ENCODE measurements at places on chromosomes 16 and 17. TPM values are rescaled to one million over a fixed set of nuclear protein-coding genes. Genes with fewer than 3 reads are reported as not detected.
A peak's percentile ranks its signal among the peaks of the same experiment; 100 is the strongest.

Gene HSDL1
- 11.0 TPM for total RNA-seq

DNA sequence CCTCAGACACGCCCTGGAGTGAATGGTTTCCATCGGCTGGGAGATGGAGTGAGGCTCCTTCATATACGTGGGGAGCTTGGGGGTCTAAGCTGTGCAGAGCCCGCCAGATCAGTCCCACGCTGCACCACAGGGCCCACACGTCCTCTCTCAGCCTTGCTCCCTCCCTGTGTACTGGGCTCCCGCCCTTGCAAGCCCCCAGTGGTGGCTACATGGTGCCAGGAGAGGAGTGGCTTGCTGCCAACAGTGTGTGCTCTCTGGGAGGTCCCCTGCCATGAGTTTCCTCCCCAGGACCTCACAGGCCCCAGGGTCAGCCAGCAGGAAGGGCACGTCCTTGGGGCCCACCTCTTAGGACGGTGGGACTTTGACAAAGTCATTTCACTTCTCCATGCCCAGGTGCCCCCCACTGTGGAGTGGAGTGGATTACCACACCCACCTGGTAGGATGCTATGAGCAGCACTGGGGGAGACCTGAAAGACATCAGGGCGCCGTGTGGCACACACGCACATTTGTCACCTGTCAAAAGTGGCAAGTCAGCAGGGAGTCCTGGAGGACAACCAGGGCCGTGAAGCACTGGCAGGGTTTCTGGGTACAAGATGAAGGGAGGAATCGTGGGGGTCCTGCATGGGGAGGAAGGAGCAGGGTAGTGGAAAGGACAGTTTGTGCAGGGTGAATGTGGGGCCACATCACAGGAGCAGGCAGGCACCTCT lies 13.7 kb downstream of the SLC5A10 start:
- no peak for DNase-seq

GRCh38 chr16:67087291-67087690 lies 22.4 kb upstream of the PHAF1 start:
- DNase-seq, result no peak

- DNase-seq, result peak; percentile 84
Measured at GRCh38 chr17:50533720-50534148, 1.2 kb downstream of the EPN3 start.

Gene FBXO39
- not detected for total RNA-seq

GRCh38 chr16:89506791-89507191 lies 1.4 kb upstream of the SPG7 start:
- peak; percentile 51 for DNase-seq

Gene VPS9D1
- 15.3 TPM for total RNA-seq

Gene C1QTNF1
- 33.3 TPM for total RNA-seq

DNA sequence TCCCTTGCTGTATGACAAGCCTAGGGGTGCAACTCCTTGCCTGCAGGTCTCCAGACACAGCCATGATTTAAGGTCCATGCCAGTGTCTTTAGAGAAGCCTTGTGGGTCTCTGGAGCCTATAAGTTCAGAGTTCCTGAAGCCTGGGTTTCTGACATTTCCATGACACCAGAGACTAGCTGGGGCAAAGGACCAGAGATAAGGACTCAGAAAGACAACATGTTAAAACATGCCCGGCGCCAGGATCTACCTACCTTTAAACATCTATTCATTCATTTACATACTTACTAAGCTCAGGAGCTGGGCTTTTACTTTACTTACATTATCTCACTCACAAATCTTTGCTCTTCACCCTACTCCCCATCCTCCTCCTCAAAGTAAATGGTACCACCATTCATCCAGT lies 1.5 kb downstream of the MRPL27 start:
- no peak for DNase-seq

DNA sequence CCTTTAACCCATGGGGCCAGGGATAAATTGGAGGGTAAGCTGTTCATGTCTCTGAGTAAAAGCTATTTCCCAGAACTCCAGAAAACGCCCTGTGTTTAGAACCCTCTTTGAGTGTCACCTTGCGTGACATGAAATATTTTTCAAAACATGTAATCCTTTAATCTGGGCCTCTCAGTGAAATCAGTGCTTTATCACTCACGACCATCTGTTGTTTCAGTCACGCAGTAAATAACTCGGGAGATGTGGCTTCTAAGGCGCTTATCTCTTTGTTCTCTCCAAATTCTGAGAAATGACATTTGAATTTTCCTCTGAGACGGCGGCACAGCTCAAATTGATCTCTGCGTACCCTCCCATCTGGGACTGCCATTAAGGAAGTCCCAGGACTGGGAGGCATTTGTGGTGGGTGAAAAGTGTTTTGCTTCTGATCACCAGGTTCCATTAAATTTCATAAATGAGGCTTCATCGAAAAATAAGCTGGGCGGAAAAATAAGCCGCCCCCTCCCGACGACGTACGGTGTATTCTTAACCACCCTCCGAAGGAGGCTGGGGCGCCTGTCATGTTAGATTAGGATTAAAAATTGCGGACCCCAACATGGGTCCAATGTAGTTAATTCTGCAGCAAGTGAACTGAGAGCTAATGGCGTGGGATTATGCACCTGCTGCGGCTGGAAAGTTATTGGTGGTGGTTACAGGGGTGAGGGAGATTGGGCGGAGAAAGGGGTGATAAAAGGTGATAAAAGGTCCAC lies 12.7 kb downstream of the WFDC1 start:
- no peak for DNase-seq

All from mucosa of descending colon (tissue), 3 donors.